ENCODE measurements at places on chromosomes 4 and X. TPM values are rescaled to one million over a fixed set of nuclear protein-coding genes. Genes with fewer than 3 reads are reported as not detected.

The GUCY1B1 gene
- total RNA-seq, result 0.10 TPM

The OTC gene
- not detected for total RNA-seq

The ZFP92 gene
- 1.3 TPM for total RNA-seq

The ARHGAP6 gene
- total RNA-seq, result not detected

The RASSF6 gene
- not detected for total RNA-seq

The TXK gene
- 65.6 TPM for total RNA-seq

The PARM1 gene
- not detected for total RNA-seq

The PCYT1B gene
- total RNA-seq, result 0.07 TPM

The TRPC5OS gene
- not detected for total RNA-seq

The GPRASP1 gene
- 2.6 TPM for total RNA-seq
